Kidney (tissue), 22 donors: ENCODE measurements at places on chromosomes 5 and 9. TPM values are rescaled to one million over a fixed set of nuclear protein-coding genes. Genes with fewer than 3 reads are reported as not detected.

DNA sequence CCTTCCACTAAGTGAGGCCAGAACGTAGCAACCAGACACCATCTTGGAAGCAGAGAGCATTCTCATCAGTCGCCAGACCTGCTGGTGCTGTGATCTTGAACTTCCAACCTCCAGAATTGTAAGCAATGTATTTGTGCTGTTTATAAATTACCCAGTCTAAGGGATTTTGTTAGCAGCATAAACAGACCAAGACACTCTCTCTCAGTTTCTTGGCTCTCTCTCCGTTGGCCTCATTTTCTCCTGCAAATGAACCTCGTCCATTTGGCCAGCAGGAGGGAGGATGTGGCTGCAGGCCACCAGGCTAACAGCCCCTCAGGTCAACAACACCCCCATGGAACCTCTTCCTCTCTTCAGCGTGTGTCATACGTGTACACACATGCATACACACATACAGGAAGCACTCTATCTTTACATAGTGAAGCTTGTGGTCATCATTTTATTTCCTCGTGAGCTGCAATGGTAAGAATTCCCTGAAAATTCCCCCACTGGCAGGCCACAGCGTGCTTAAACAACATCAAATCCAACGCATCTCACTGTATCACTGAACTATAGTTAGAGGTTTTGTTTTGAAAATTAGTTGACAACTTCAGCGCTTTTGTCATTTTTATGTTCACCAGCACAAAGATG lies 62.8 kb upstream of the PPP1R26 start:
- no peak for DNase-seq

DNA sequence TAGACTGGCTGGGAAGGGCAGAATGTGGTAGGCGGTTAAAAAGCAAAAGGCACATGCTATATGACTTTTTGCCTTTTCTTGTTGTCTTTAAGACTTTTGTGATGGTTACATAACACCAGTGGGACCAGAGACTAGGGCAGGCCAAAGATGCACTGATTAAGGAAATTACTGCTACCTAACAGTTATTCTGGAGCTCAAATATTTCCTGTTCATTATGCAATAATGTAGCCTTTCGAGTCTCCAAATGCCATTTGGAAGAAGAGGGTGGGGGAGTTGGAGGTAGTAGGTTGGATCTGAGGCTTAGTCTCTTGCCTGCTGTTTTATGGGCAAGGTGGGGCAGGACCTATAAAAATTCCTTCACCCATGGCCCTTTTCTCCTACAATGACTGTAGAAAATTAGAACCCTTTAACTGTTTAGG lies 51.7 kb downstream of the SH3GL2 start:
- no peak for DNase-seq

DNA sequence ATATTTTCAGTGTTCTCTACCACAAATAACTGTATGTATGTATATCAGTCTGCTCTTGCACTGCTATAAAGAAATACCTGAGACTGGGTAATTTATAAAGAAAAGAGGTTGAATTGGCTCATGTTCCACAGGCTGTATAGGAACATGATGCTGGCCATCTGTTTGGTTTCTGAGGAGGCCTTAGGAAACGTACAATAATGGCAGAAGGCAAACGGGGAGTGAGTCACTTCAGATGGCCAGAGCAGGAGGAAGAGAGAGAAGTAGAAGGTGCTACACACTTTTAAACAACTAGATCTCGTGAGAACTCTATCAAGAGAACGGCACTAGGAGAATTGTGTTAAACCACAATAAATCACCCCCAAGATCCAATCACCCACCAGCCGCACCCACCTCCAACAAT lies 121.7 kb downstream of the ADAMTS6 start:
- no peak for DNase-seq

DNA sequence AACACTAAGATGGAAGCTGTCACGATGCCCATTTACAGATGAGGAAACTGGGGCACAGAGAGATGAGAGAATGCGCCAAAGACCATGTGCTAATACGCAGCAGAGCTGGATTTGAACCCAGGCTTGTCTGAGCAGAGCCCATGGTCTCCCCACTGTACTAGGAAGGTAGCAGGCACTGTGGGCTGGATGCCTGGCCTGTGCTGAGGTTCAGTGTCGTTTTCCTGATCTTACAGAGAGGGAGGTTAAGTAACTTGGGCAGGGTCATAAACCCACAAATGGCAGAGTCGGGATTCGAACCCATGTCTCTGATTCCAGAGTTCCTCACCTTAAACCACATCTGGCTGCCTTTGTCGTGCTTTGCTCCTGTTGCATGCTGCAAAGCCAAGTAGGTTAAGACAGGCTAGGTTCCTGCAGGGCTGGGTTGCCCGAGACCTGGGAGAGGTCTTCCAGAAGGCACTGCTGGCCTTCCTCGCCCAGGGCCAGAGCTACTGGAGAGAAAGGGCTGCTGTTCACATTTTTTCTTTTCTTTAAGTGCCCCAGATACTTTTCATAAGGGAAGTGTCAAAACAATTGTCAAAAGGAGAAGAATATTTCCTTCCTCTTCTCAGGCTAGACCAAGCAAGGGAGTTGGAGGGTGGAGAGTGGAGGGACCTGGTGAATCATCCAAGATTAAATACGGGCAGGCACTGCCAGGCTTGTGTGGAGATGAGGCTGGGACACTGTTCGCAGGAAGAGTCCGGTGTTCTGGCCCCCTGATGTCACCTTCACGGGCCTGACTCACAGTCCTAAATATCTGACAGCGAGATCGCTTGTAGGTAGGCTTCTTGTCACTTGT lies 3.2 kb downstream of the NEK6 start:
- DNase-seq: no peak

DNA sequence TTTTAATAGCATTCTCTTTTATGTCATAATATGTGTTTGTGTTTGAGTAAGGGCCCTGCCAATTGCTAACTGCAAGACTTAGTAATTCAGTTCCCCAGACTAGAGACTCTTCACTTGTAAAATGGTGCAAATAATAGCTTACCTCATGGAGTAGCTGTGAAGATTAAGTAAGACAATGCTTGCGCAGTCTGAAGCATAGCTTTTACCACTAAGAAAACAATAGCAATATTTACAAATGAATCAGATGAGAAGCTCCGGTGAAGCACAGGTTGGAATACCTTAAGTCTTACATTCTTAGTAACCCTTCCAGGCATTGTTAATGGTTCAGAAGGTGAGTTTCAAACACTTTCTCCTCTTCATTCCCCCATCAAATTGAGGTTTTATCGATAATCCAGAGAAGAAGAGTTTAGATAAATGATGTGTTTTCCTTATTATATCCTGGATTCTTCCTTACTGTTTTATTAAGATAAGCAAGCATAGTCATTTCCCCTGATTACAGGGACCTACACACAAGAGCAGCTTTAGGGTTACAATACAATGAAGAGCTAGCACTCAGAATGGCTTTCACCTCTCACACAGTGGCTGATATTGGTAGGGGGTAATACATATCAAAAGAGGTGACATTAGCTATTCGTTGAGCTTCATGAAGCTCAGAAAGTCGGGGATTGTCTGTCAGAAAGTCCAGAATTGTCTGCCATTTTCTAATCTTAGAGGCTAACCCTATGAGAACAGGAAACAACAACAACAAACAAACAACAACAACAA lies 96.4 kb upstream of the EDIL3 start:
- no peak for DNase-seq

DNA sequence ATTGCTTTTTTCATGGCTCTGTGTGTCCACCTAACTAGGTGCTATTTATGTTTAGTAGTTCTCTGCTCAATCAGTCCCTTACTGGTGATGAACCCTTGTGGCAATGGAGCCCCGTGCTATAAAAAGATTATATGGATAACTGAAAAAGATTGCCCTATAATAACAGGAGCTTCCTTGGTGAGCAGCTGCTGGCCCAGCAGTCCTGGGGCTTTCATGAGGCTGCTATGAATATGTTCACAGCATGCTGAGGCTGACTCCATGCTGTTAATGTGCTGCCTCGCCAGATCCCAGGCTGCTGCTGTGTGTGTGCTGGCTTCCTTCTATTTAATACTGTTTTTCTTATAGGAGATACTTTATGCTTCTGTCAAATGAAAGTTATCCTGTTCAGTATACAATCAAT lies 357.5 kb downstream of the TAF11L14 start:
- no peak for DNase-seq

The AGXT2 gene
- polyA plus RNA-seq: 215 TPM

The LYRM7 gene
- 5.4 TPM for polyA plus RNA-seq
